T-helper 2 cell treated with Interferon-gamma antibody and Interleukin-4, amounts not matched to agents 5 μg/mL and 100 μg/mL, for 36 hours (primary cell): ENCODE measurements at places on chromosomes 1 and 21.
A peak's percentile ranks its signal among the peaks of the same experiment; 100 is the strongest.

DNA sequence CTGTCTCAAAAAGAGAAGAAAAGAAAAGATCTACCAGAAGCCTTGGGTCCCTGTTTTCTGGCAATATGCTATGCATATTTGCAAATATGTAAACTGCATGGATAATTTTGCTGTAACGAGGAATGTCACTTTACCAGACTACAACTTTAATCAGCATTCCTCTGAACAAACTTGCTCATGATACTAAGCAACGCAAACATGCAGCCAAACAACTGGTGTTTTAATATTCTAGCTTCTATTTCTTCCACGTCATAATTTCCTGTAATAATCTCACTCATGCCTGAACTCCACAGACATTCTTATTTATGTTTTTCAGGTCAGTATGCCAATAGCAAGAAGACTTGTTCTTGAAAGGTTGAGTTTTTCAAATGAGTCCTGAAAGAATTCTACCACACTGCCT lies 114.1 kb downstream of the SIM2 start:
- no peaks in the 10 kb centered on the region for H3K36me3 ChIP-seq
- no peak overlapping the region for H3K4me3 ChIP-seq
- H3K4me1 ChIP-seq = no peaks in the 10 kb centered on the region

DNA sequence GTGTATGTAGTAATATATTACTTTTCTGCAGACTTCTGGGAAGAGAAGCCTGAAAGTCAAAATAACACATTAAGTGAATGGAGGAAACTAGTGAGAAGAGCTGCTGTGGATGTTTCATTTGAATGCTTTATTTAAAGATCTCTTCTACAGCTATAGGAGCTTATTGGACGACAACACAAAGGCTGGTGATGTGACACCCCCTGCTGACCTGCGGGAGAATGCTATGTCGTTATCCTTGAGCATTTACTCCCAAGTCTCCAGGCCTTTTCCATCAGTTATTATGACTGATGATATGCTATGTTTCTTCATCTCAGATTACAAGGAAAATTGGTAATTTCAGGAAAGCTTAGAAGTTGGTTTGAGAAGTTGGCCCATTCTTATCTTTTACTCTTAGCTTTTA lies 22.3 kb upstream of the PLA2G4A start:
- no peaks in the 10 kb centered on the region for H3K36me3 ChIP-seq
- no peak overlapping the region for H3K27ac ChIP-seq
- DNase-seq = no peak
- H3K4me3 ChIP-seq = no peak overlapping the region
- H3K4me1 ChIP-seq = no peaks in the 10 kb centered on the region

DNA sequence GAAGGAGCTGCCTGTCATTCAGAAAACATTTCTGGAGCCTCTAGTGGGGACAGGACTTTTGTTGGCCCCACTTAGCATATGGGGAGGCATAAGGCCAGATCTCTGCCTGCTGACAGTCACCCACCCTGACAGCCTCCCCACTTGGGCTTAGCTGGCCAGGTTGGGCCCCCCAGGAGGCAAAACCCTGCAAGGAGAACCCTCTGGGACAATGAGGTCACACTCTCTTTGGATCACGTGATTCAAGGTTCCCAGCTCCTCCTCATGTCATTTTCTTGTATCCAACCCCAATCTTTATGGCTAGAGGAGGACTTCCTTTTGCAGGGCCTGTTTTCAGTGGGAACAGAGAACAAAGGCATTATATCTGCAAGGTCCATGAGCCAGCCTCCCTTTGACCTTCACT lies 60.0 kb downstream of the NAV1 start:
- no peaks in the 10 kb centered on the region for H3K27me3 ChIP-seq
- H3K36me3 ChIP-seq = no peaks in the 10 kb centered on the region
- H3K4me1 ChIP-seq = no peaks in the 10 kb centered on the region

DNA sequence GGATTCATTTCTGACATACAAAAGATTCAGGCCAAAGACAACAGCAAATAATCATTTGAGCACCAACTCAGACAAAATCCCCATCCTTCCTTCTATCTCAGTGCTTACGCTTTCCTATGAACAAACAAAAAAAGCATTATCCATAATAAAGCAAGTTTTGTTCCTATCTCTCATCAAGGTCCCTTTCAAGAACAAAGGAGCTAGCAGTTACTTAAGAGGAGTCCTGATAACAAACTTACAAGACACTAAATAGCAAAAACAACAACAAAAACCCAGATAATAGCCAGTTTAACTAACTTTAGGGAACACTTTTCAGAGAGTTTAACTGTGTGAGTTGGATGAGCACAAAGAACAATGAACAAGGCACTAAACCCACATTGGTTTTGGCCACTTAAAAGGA lies 10.5 kb downstream of the EVI5 start:
- no peak for DNase-seq
- H3K4me1 ChIP-seq = no peaks in the 10 kb centered on the region
- no peak overlapping the region for H3K27ac ChIP-seq
- no peaks in the 10 kb centered on the region for H3K36me3 ChIP-seq

GRCh38 chr21:29748391-29749167 lies 191.2 kb downstream of the GRIK1 start:
- no peaks in the 10 kb centered on the region for H3K4me1 ChIP-seq
- H3K36me3 ChIP-seq = no peaks in the 10 kb centered on the region
- H3K27me3 ChIP-seq = no peaks in the 10 kb centered on the region
- H3K4me3 ChIP-seq = no peak overlapping the region
- no peak for DNase-seq

- no peaks in the 10 kb centered on the region for H3K4me1 ChIP-seq
- no peak overlapping the region for H3K27ac ChIP-seq
- H3K36me3 ChIP-seq = no peaks in the 10 kb centered on the region
- no peaks in the 10 kb centered on the region for H3K27me3 ChIP-seq
These were observed 183.0 kb downstream of the ZBTB18 start for GRCh38 chr1:244234009-244234643.

GRCh38 chr1:72336776-72337175 lies 54.4 kb upstream of the NEGR1 start:
- H3K4me3 ChIP-seq = no peak overlapping the region
- no peaks in the 10 kb centered on the region for H3K36me3 ChIP-seq

DNA sequence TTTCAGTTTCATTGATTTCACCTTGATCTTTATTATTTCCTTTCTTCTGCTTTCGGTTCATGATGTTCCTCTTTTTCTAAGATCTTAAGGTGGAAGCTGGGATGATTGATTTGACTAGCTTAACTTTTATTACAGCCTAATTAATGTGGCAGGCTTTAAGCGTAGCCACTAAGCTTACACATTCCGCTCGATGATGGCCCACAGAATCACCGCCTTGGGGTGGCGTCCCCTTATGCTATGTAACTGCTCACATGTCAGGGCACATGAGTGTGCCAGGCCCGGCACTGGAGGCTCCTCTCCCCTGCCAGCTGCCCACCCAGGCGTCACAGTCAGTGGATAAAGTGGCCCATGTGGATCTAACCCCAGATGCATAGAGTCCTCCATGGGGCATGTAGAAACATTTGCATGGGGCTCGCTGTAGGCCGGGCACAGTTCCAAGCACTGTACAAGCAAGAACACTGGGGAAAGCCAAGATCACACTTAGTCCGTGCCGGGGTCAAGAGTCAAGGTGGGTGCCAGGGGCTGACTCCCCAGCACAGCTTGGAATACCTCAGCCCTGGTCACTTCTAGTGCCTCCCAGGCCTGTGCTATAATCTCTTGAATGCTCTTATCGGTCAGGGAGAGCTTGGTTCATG lies 41.7 kb downstream of the PKNOX1 start:
- no peaks in the 10 kb centered on the region for H3K27me3 ChIP-seq
- H3K4me3 ChIP-seq = no peak overlapping the region
- no peak for DNase-seq
- no peak overlapping the region for H3K27ac ChIP-seq

DNA sequence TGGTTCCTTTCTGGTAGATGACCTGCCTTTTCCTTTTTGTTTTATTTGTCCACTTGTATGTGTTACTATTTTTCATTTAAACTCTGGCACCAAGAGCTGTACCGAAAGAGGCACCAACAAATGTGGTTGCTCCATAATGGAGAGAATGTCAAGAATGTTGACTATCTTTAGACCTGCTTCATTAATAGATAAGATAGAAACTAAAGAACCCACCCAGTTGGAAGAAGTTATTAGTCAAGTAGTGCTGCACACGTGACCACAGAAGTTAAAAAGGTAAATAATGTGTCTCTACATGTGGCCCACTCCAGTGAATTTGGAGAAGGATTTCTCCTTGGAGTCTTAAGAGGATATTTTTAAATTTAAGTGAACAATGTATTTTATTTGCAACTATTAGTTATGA lies 9.3 kb downstream of the ATP1A1 start:
- H3K27me3 ChIP-seq = no peaks in the 10 kb centered on the region
- no peak overlapping the region for H3K27ac ChIP-seq
- DNase-seq = no peak
- peaks cover 36% of the 10 kb centered on the region for H3K36me3 ChIP-seq
- no peak overlapping the region for H3K4me3 ChIP-seq

GRCh38 chr1:67347688-67348472 lies 40.2 kb downstream of the IL12RB2 start:
- no peak overlapping the region for H3K27ac ChIP-seq
- peaks cover 21% of the 10 kb centered on the region for H3K4me1 ChIP-seq
- DNase-seq = no peak
- no peaks in the 10 kb centered on the region for H3K27me3 ChIP-seq

- H3K36me3 ChIP-seq = peaks cover 3% of the 10 kb centered on the region
- H3K4me3 ChIP-seq = no peak overlapping the region
- no peak for DNase-seq
- H3K4me1 ChIP-seq = peaks cover 10% of the 10 kb centered on the region
These were observed 42.7 kb downstream of the GRHL3 start for GRCh38 chr1:24361811-24362210.

GRCh38 chr1:225635649-225636048 lies 17.3 kb downstream of the ENAH start:
- no peak overlapping the region for H3K4me3 ChIP-seq
- no peaks in the 10 kb centered on the region for H3K36me3 ChIP-seq
- H3K27ac ChIP-seq = no peak overlapping the region
- no peaks in the 10 kb centered on the region for H3K4me1 ChIP-seq
- peaks cover 21% of the 10 kb centered on the region for H3K27me3 ChIP-seq

GRCh38 chr1:234238060-234238459 lies 135.2 kb upstream of the COA6 start:
- no peak overlapping the region for H3K27ac ChIP-seq
- no peak for DNase-seq
- peaks cover 6% of the 10 kb centered on the region for H3K27me3 ChIP-seq
- peaks cover 3% of the 10 kb centered on the region for H3K4me1 ChIP-seq

DNA sequence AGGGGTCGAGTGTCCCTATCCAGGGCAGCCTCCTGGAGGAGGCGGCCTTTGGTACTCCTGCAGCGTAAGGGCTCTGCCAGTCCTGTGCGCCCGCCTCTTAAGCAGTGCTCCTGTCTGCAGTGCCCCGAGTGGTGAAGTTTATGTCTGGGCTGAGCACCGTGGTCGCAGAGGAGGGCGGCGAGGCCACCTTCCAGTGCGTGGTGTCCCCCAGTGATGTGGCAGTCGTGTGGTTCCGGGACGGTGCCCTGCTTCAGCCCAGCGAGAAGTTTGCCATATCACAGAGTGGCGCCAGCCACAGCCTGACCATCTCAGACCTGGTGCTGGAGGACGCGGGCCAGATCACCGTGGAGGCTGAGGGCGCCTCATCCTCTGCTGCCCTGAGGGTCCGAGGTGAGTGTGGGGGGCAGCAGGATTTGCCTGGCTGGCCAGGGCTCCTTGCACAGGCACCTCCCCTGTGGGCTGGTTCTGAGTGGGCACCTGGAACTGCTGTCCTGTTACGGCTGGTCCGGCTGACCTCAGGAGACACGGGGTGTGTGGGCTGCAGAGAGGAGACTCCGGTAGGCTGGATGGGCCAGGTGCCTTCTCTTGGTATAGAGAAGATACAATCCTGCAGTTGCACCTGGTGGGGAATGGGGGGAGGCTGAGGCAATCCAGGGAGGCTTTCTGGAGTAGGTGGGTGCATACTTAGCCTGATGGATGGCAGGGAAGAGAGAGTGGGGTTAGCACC lies 66.8 kb downstream of the OBSCN start:
- no peaks in the 10 kb centered on the region for H3K27me3 ChIP-seq
- no peak for DNase-seq
- H3K4me3 ChIP-seq = peak overlapping the region; percentile 76
- no peaks in the 10 kb centered on the region for H3K36me3 ChIP-seq
